ENCODE measurements at places on chromosomes 5 and 9. TPM values are rescaled to one million over a fixed set of nuclear protein-coding genes. Genes with fewer than 3 reads are reported as not detected.

Gene SPINK7
- not detected for total RNA-seq

Gene PCDHB7
- 2.8 TPM for total RNA-seq

GRCh38 chr9:110371411-110372007, 33.8 kb upstream of the TXNDC8 start:
- peak; percentile 1 for DNase-seq

GRCh38 chr5:112270299-112271293, 148.5 kb downstream of the EPB41L4A start:
- DNase-seq, result no peak

Gene SLC6A18
- not detected for total RNA-seq

DNA sequence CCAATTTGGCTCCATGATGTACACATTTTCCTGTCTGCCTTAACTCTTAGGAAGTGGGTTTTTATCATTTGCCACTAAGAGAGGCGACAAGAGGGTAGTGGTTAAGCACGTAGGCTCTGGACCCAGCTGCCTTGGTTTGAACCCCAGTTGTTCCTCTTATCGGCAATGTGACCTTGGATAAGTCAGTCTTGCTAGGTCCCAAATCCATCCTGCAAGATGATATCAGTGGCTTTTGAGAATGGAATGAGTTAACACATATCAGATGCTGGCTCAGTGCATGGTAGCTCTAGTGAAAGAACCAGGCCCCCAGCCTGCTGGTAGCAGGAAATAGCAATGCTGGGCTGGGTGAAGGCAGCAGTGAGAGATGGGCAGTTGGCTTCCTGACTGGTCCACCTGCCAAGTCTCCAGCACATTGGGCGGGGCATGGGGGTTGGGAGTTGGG, 72.5 kb downstream of the STK10 start:
- DNase-seq, result no peak
